Stimulated activated CD8-positive, alpha-beta memory T cell treated with anti-CD3 and anti-CD28 coated beads, Interleukin-15, amount 100 ng/mL, for 48 hours (primary cell): ENCODE measurements at places on chromosomes 11 and 22.
A peak's percentile ranks its signal among the peaks of the same experiment; 100 is the strongest.

GRCh38 chr11:93967258-93967657 is 53.9 kb upstream of the HEPHL1 start:
- DNase-seq = no peak

DNA sequence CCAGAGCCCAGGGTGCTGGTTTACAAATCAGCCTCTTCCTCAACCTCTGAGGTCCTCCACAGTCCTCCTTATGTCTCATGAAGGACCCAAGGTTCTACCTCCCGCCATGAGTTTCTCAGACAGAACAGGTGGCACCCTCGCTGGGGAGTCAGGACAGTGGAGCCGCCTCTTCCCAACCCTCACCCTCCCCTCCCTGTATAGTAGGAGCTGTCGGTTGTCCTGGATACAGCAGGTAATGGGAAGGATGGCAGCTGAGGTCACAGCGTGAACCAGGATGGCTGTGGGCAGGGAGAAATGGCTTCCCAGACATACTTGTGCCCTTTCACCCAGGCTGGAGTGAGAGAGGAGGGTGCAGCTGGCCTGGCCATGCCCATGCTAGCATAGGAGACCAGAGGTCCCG is 134.6 kb downstream of the CHST1 start:
- no peak for DNase-seq

DNA sequence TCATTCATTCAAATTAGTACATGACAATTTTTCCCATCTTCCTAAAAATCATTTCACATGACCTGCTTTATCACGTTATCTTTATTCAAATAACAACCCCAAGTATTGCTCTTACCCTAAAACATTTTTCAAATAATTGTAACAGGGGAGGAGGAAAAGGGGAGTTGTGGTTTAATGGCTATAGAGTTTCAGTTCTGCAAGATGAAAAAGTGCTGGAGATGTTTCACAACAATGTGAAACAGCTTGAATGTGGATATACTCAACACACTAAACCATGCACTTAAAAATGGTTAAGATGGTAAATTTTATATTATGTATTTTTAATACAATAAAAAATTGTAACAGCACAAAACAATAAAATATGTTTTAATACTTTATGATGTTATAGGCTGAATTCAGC is 161.6 kb upstream of the GUCY1A2 start:
- no peak for DNase-seq

- no peak for DNase-seq
Measured at GRCh38 chr11:114073828-114074381, 14.4 kb downstream of the ZBTB16 start.

GRCh38 chr11:131717616-131718015 is 347.2 kb downstream of the NTM start:
- DNase-seq = no peak

DNA sequence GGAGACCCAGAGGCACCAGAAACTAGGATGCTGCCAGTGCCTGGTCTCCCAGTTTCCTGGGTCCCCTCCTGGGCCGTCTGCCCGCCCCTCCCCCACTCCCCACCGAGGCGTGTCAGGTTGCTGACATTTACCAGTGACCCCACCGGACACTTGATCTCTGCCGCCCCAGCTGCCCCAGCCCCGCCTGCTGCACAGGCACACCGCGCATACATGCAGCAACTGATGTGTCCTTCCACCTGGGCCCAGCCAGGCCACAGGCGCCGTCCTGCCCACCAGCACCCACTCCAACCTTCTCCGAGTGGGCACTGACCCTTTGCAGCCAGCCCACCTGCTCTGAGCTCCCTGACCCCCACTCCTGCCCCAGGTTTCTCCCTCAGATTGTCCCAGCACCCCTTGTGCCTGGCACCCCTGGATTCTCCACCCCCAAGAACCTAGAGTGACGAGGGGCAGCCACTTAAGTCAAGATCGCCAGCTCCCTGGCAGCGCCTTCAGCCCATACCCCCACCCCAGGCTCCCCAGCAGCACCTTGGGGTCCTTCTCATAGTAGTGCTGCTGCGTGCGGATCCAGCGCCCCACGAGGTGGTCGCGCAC is 548 bp downstream of the PYGM start:
- no peak for DNase-seq

DNA sequence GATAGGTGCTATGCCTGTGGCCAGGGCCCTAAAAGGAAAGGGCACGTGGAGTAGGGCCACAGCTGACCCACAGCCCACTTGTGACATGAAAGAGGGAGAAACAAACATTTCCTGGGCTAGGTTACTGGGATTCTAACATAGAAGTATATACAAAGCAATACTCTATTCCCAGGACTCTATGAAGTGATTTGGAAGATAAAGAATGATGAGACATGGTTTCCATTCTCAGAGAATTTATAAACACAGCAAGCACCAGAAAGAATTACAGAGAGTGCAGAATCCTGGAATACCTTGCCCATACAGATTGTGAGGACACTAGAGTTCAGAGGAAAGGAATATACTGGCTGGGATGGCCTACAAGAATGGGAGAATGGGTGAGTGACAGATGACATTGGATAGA is 86.4 kb downstream of the KIRREL3 start:
- no peak for DNase-seq

- DNase-seq = no peak
Measured at GRCh38 chr22:20124083-20124787, 7.2 kb upstream of the TRMT2A start.

GRCh38 chr11:35389897-35390465 is 29.4 kb downstream of the SLC1A2 start:
- DNase-seq = peak; percentile 12

GRCh38 chr11:28618416-28618815 is 510.2 kb downstream of the METTL15 start:
- no peak for DNase-seq

DNA sequence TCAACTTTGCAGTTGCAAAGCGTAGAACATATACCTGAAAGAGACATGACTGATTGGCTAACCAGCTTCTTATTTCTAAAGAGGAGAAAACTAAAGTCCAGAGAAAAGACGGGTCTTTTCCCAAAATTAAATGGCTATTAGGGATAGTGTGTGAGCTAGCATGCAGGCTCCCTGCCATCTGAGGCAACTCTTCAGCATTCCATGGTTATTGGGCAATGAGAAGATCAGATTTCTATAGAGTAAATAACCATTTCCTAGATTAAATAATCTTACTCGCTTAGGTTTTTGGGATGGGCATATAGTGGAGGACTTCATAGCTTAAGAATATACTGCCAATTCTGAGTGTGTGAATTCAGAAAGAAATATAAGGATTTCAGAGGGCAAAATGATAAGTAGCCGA is 95.0 kb downstream of the PDHX start:
- no peak for DNase-seq

DNA sequence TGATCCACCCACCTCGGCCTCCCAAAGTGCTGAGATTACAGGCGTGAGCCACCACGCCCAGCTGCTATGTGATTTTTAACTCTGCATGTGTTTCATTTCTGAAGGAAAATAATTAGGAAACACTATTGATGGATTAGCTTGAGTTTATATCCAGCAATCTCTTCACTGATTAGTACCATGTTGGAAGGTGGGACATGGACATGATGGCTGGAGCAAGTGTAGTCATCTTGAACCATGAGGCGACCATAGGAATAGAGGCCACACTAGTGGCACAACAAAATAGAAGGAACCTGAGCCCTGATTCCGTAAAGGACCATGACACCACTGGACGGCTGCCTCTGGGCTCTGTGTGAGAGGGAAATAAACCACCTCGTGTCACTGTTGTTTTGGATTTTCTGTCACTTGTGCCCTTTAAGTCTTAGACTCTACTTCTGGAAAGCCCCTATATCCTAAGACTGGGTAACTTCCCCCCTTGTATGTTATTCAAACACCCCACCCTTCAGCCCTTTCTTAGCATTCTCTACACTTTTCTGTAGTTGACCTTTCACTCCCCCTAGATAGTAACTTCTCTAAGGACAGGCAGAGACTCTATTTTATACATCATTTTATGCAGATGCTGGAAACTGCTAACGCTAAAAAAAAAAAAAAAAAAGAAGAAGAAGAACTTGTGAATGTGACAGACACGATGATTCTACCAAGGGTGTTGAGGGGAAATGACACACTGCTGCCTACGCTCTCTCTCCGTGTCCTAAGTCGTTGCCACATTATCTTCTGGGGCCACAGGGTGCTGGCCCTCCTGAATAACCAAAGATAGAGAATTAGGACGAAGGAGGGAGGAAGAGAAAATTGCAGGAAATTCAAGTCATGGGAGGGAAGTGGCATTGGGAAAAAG is 2.7 kb upstream of the VPS37C start:
- no peak for DNase-seq

DNA sequence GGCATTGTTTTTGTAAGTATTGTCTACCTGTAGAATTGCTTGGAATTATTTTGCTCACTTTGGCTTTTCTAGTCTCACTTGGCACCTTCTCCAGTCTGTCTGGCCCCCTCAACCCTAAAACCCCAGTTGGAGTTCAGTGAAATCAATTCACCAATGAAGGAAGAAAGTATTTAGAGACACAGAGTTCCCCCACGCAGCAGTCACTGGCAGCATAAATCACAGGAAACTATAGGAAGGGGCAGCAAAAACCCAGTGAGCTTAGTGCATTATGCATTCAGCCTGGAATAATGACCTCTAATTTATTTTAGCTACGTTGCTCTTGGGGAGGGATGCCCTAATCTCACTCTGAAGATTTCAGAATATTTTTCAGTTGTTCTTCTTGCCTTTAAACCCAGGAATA is 204.7 kb upstream of the BLID start:
- no peak for DNase-seq

DNA sequence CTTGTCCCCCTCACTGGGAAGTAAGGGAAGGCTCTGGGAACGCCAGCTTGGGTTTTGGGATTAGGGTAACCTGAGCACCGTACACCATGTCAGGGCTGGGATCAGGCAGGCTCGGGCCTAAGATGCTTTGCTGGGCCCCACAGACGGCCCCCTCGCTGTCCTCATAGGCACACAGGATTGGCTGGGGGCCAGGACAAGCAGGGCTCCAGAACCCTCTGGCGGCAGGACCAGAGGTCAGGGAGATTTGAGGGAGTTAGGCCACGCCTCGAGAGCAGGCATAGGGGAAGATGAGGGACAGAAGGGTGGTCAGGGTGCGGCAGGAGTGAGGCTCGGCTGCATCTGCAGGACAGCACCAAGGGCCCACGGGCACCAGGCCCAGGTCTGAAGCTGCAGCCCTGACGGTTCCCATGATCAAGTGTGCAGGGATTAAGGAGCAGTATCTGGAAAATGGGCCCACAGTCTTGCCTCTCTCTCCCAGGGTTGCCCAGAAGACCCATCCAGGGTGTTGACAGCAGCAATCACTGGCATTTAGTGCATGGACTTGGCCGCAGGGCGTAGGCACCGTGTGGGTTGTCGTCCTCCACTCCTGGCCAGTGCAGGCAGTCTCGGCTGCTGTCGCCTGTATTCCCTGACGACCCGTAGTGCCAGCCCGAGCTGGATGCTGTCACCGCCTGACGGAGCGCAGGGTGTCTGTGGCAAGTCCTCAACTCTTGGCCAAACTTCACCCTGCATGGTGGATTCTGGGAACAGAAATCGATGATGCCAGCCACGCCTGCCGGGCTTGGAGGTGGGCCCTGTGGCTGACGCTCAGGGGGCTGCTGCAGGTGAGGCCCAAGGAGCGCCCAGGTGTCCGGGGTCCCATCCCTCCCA is 15.7 kb upstream of the GNB1L start:
- no peak for DNase-seq

DNA sequence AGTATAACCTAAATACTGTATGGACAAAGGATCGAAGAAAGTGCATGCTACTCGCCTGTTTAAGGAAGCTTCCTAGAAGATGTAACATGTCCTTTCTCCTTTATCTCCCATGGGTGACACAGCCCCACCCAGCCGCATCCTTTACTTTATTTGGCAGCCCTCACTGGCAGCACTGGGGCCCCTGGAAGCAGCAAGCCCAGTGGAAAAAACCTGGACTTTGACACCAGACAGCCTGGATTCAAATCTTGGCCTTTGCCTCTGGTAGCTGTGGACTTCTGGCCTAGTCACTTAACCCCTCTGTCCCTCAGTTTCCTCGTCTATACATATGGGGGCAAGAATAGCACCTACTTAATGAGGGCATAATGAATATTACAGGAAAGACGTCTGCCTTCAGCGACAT is 67.1 kb downstream of the MYEOV start:
- no peak for DNase-seq

DNA sequence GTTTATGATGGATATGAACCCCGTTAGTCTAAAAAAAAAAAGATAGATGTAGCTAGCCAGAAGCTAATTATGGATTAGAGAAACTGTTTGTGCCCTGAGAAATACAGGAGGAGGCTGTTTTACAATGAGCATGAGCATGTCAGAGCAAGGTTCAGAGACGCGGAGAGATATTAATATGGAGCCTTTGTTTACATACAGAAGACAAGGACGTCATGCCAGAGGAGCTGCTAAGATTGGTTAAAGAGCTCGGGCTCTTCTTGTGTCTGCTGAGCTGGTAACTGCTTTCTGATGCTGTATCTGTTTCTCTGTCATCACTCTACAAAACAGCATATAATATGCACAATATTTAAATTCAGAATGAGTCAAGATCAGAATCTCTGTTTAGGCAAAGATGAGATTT is 24.9 kb upstream of the CCDC89 start:
- DNase-seq = no peak

DNA sequence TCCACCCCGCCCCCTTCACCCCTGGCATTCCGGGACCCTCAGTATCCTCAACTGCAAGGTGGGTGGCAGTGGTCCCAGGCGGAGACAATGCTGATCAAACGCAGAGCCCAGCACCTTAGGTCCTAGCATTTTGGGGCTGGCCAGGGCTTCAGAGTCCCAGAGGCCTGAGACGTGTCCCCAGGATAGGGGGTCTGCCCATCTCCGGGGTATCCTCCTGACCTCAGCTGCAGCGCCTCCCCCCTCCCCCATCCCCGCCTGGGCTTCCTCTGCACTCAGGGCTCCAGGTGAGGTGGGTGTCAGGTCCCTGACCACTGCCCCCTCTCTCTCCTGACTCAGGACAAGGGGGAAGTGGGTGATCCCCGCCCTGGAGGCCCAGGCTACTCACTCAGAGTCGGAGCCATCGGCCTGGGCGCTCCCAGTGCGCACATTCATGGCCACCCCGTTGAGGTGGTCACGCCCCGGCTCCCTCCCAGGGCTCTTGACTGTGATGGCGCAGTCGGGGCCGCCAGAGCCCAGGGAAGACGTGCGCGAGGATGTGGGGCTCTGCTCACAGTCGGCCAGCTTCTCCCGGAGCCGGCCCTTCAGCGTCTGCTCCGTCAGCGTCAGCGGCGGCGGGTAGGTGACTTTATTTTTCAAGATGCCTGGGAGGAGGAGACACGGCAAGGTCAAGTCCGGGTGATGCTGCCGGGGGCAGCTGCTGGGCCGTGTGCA is 28.3 kb downstream of the TRMU start:
- no peak for DNase-seq

GRCh38 chr22:25966448-25966913 is 202.8 kb upstream of the SEZ6L start:
- DNase-seq = no peak

DNA sequence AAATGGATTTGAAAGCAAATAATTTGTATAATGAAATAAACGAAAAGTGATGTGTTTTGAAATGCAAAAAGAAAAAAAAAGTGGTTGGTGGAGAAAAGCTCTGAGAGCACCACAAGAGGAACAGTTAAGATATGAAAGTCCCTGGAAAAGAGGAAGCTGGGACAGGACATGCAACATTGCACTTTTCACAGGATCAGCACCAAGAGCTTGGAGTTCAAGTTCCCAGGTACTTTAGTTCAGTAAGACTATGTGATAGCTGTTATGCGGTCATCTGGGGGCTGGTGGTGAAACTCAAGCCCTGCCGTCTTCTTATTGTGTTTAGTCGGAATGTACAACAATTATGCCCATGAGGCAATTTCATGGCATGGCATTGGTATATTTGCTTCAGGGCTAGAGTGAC is 17.1 kb upstream of the MS4A4A start:
- no peak for DNase-seq

GRCh38 chr22:19919701-19920363 is 21.7 kb upstream of the COMT start:
- DNase-seq = no peak

GRCh38 chr22:35195821-35196220 is 61.5 kb upstream of the HMGXB4 start:
- no peak for DNase-seq
